Activated CD8-positive, alpha-beta T cell treated with anti-CD3 and anti-CD28 coated beads for 36 hours (primary cell): ENCODE measurements at places on chromosomes 2 and 18.

- DNase-seq = no peak
These were observed 378.8 kb downstream of the SLC4A3 start for GRCh38 chr2:220006152-220006621.

DNA sequence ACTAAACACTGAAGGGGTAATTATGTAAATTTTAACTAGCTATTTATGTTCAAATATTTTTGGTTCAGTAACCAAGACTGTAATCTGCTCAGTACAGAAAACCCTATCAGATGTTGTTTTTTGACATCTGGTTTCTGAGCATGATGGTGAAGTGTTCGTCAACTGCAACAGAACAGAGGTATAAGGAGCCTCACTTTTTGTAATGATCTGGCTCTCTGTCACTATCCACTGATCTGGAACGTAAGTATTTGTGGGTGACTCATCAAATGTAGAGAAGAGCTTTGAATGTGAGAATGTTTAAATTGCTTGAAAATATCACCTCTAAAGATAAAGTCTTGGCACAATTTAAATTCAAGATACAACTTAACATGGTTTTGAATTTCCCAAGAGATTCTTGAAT is 213.6 kb upstream of the FAM98A start:
- DNase-seq = no peak

- DNase-seq = no peak
These were observed 343.4 kb upstream of the SPRED2 start for GRCh38 chr2:65775839-65776238.

DNA sequence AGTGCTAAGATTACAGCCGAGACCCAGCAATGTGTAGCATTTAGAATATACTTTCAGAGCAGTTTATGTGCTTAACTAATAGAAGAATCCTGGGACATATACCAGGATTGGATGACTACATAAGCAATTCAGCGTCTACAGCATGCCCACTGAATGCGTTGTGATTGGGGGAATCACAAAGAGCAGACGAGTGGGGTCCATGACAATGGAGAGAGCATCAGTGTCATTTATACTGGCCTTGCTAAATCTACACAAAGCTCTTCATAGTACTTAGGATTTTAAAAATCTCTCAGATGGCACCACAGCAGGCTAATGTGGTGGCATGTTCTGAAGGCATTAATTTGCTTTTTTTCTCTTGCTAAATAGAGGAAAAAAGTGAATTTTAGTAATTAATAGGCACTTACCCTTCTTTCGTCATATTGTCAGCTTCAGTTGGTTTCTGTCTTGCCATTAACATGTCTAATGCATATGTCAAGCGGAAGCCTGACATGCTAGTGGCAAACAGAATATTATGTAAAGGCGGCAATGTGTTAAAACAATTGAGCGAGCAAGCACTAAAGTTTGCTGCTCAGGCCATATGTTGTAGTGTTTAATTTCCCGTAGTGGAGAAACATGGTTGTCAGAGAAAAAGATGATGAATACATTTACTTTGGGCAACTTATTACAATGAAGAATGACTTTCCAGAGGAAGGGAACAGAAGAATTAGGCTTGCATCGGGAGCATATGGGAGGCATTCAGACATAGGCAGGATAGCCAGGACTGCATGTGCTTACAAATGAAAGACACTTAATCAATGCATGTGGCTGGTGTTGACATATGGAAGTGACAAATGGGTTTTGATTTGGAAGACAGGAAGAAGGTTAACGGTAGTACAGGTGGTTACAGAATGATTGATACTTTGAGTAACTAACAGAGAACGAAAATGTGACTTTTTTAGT is 145.2 kb downstream of the ICOS start:
- DNase-seq = no peak

- DNase-seq = no peak
These were observed 39.1 kb downstream of the CDC42EP3 start for GRCh38 chr2:37632310-37632709.

DNA sequence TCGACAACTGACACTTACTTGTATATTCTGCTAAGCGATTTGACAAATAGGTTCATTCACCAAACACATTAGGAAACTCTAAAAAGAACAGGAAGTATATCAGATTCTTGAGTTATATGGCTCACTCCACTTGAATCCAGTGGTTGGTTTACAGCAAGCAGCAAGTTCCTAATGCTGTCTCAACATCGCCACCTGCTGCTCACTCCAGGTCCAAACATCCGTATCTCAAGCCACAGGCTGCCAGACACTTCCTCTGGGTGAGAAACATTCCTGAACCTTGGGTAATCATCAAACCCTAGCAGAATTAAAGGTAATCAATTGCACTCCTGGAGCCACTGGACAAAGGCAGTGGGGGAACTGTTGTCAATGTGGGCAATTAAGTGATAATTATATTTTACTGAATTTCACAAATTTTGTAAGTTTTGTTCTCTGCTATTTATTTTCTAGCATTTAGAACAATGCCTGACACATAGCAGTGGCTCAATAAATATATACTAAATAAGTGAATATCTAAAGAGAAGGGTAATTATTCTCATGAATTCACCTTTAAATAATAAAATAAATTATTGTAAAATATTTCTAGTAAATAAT is 107.1 kb upstream of the TTN start:
- DNase-seq = peak; percentile 89

DNA sequence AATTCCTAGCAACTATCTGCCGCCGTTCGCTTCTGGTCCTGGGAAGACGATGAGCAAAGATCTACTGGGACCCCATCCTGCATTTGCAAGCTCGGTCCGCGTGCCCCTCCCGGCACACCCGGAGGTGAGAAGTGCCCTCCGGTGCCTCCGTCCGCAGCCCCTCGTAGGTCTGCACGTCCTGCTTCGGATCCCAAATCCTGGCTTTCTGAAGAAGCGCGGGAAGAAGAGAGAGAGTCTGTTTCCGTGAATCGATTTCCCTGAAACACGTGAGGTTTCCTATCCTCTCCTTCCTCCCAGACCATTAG is 5.0 kb upstream of the OSR1 start:
- no peak for DNase-seq

DNA sequence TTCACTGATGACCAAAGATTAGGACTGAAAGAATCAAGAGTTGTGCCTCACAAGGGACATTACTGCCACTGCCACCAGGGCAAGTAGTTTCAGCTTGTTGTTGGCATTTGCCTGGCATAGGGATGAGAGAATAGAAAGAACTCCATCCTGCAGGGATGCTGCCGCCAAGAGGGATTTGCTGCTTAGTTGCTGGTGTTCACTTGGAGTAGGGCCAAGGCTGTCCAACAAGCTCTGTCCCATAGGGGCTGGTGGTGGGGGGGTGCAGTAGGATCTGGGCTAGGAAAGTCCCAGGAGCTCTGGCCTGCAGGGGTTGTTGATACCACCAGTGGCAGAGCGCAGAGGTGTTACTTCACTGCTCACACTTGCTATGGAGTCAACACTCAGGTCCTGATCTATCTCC is 84.9 kb upstream of the MGAT4A start:
- no peak for DNase-seq

DNA sequence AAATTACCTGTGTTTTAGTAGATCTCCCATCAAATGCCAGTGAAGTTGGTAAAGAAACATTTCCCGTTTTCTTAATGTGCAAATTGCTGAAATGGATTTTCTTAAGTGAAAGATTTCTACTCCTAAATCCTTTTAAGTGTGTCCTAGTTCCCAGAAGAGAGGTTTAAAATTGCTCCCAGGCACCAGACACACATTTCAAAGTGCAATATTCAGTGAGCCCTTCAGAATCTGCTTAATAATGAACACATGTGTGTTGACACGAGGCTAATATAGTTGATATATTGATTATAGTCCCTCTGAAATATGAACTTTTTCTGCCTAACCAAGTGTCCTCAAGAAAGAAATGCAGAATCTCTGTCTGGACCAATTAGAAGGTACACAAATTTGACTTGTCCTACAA is 861.7 kb upstream of the CNTNAP5 start:
- no peak for DNase-seq

GRCh38 chr18:31419457-31419932 is 28.0 kb upstream of the DSG3 start:
- DNase-seq = no peak

GRCh38 chr2:129708221-129708967 is 271.1 kb upstream of the RAB6C start:
- no peak for DNase-seq

GRCh38 chr2:61764035-61764800 is 89.6 kb downstream of the FAM161A start:
- DNase-seq = peak; percentile 98

DNA sequence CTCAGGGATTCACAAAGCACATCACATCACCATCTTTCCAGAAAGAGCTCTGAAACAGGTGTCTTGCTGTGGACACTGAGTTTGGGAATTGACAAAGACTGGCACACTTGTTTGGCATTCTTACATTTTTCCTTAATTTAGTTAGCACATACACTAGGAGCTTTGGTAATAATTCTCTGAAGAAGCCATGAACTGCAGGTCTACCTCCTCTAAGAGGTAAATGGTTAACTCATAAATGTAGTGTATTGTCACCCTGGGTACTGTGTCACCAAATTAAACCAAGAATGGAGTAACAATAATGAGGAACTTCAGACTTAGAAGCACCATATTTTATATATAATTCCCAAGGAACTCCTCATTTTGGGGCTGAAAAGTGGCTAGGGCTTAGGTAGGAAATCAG is 22.6 kb downstream of the EIF4E2 start:
- DNase-seq = no peak

DNA sequence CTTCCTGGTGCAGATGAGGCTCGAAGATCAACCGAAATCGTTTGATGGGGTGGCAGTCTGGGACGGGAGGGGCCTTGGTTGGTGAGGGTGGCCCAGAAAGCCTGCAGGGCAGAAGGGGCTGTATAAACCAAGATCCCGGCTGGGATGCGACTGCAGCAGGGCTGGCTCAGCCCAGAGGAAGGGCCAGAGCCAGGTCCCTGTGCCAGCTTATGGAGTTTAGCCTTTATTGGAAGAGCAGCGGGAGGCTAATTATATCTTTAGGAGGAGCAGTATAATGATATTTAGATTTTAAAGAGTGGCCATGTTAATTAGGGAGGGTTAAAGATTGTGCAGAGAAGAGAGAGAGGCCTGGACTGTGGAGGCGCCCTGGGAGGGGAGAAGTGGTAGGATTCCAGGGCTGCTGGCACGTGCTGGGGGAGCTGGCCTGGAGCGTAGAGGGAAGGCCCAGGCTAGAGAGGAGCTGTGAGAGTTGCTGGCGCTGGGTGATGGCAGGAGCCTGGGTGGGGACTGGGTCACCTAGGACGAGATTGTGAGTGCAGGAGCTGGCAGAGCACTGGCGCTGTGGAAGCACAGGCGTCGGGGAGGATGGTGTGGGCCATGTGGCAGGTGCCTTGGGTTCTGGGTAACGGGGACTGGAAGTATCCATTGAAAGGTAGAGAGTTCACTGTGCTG is 25.1 kb downstream of the TRAF3IP1 start:
- no peak for DNase-seq
